ENCODE measurements at places on chromosomes 2 and 18.

DNA sequence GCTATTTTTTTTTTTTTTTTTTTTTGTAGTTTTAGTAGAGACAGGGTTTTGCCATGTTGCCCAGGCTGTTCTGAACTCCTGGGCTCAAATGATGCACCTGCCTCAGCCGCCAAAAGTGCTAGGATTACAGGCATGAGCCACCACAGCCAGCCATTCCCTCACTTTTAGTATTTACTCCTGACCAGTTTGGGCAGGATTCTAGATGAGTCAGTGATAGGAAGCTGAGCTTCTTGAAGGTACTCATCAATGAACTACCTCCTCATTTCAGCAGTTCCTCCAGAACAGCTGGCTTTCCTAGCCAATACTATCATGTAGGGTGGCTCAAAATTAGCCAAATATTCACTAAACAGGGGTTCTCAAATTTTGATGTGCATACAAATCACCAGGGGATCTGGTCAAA lies 57.2 kb downstream of the CYBRD1 start:
- DNase-seq: no peak

- DNase-seq: no peak
These were observed 152.7 kb upstream of the NT5C1B start for GRCh38 chr2:18741895-18742732.

DNA sequence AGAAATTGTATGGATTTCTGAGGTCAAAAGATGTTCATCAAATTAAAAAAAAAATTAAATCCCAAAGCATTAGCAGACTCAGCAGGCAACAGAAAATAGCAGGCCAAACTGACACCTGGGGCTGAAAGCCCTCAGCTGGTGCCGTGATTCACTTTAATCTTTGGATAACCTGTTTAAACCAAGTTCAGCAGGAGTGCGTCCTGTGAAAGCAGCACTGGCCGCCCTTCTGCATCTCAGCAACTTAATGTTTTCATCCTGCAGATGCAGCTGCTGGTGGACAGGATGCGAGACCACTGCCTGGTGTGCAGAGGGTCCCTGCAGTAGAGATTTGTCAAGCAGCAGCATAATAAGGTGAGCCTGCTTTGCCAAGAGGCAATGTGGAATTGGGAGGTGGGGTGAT lies 41.2 kb downstream of the CCDC68 start:
- DNase-seq: no peak

- no peak for DNase-seq
These were observed 20.3 kb downstream of the STRADB start for GRCh38 chr2:201471732-201472393.

- no peak for DNase-seq
These were observed 220.2 kb upstream of the BOD1L2 start for GRCh38 chr18:56926734-56927133.

GRCh38 chr2:88054782-88055370 lies 707 bp downstream of the KRCC1 start:
- no peak for DNase-seq

DNA sequence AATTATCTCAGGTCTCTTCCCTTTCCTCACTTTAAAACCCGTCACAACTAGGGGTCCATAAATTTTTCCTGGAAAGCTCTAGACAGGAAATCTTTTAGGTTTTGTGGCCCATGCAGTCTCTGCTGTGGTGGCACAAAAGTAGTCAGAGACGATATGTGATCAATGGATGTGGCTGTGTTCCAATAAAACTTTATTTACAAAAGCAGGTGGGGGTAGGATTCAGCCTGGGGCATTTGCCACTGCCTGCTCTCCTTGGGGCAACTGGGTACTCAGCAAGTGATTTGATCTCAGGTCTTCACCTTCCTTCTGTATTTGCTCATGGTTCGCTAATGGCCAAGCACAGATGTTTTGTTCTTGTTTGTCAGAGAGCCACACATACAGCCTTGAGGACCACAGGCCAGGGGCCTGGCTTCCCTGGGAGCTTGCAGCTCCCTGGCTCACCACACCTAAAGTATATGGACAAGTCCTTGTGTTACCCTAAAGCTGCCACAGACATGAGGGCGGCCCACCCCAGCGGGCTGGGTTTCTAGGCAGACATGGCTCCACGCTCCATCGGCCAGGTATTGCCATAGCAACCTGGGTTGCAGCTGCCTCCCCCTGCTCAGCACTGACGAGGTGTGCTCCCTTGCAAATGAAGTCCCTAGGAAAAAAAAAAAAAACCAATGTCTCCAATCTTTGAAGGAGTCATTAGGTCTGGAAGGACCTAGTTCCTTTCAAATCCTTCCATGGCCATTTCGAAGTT lies 89.7 kb upstream of the YWHAQ start:
- DNase-seq: no peak

DNA sequence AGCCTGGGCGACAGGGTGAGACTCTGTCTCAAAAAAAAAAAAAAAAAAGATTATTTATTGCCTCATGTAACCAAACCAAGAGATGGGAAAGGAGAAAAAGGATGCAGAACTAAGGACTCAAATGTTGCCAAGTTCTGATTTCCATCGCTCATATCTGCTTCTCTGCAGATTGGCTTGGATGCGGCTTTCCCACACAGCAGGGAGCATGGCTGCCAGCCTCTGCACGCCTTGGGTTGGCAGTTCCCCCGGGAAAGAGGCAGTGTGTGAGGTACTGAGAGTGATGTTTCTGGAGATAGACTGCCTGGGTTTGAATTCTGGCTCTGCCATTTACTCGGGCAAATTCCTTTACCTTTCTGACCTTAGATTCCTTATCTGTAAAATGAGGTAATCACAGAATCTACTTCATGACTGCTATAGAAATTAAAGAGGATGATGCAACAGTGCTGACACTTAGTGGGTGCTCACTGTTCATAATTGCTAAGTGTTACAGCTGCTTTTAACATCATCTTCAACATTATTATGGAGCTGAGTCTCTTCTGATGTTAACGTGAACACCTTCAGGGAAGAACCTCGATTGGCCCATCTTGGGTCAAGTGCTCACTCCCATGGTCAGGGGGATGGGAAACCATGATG lies 68.8 kb downstream of the ACAA2 start:
- no peak for DNase-seq

GRCh38 chr18:12516049-12516630 lies 108.4 kb downstream of the PRELID3A start:
- peak; percentile 37 for DNase-seq

- peak; percentile 51 for DNase-seq
These were observed 1.5 kb downstream of the ZC3H8 start for GRCh38 chr2:112253261-112253815.

GRCh38 chr18:70700496-70700895 lies 411.7 kb downstream of the SOCS6 start:
- no peak for DNase-seq

- DNase-seq: no peak
These were observed 117.0 kb upstream of the EML6 start for GRCh38 chr2:54606393-54606958.

DNA sequence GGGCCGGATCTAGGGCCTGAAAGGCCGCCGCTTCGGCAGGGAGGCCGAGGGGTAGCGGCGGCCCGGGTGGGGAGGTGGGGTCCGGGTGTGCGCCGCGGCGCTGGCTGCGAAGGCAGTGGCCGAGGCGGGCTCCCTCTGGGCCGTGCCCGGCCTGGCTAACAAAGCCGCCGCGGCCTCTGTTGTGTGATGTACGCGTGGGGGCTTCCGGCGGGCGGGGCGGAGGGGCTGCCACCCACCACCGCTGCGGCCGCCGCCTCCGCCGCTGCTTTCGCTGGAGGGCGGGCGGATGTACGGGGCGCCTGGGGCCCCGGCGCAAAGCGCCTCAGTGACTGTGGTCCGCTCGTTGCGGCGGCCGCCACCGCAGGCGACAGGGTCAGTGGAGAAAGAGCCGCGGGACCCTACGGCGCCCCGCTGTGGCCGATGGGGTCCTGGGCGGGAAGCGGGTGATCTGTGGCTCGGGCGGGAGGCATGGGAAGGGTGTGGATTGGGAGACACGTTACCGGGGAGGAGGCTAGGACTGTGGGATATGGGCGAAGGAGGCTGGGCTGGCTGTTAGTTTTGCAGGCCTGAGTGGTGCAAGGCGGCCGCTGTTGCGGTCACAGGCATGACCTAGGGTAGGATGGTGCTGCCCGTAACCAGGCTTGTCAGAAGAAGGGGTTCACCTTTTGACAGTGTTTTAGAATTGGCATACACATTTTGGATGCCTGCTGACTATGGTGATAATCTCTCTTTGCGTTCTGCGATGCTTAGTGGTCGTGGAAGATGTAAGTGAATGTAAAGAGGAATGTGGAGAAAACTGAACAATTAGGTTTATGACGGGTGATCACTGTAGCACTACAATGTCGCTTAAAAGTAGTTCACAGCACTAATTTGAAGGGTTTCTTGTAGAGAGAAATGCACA lies 662 bp downstream of the BZW1 start:
- peak; percentile 87 for DNase-seq

GRCh38 chr2:3911882-3912455 lies 208.6 kb downstream of the DCDC2C start:
- DNase-seq: no peak

DNA sequence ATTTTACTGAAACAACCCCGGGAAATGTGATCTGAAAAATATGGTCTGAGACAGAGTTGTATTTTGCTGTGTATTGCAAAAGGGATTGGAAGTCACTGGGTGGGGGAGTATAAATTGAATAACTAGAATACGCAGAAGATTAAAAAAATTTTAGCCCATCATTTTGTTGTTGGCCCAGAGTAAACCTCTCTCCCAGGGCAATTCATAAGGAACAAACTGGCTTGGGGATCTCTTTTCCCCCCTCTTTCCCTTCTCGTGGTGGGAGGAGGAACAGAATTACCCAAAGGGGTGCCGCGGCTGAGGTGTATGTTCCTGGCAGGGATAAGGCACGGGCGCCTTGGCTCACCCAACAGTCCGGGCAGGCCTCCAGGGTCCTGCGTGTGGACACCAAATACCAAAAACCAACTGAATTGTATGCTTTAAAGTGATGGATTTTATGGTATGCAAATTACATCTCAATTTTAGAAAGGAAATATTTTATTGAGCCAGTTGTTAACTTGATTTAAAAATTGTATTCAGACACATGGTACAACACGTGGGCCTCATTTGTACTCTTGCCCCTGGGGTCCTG lies 121.2 kb upstream of the SPRED2 start:
- no peak for DNase-seq
